ENCODE measurements at places on chromosomes 6 and 20. TPM values are rescaled to one million over a fixed set of nuclear protein-coding genes. Genes with fewer than 3 reads are reported as not detected.

PRR18 gene
- not detected for total RNA-seq

TNFRSF21 gene
- 17.9 TPM for total RNA-seq

NRN1 gene
- total RNA-seq: not detected

VSTM2L gene
- 1.1 TPM for total RNA-seq

AHCY gene
- total RNA-seq: 90.7 TPM

DDO gene
- 1.3 TPM for total RNA-seq

SNX3 gene
- 198 TPM for total RNA-seq

TBXT gene
- not detected for total RNA-seq

All from smooth muscle cell of bladder (primary cell).